ENCODE measurements at places on chromosomes 5 and 9. TPM values are rescaled to one million over a fixed set of nuclear protein-coding genes. Genes with fewer than 3 reads are reported as not detected.
A peak's percentile ranks its signal among the peaks of the same experiment; 100 is the strongest.

DNA sequence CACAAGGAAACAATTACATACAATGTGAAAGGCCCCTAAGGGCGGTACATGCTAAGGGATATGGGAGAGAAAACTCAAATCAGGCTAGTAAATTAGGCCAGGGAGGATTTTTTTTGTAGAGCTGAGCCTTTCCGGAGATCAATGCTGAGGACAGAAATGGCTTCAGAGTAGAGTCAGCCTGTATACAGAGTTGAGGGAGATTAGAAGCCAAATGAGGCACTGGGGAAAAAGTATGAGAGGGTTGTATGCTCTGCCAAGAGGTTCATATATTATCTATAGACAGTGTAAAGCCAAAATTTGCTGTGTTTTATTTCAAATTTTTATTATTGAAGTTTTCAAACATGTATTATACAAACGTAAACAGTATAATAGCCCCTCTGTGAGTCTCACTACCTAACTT lies 103.1 kb downstream of the BNC2 start:
- no peak for DNase-seq
- H3K36me3 ChIP-seq = no peaks in the 10 kb centered on the region
- no peak overlapping the region for H3K4me3 ChIP-seq
- H3K4me1 ChIP-seq = no peaks in the 10 kb centered on the region
- no peaks in the 10 kb centered on the region for H3K27me3 ChIP-seq

DNA sequence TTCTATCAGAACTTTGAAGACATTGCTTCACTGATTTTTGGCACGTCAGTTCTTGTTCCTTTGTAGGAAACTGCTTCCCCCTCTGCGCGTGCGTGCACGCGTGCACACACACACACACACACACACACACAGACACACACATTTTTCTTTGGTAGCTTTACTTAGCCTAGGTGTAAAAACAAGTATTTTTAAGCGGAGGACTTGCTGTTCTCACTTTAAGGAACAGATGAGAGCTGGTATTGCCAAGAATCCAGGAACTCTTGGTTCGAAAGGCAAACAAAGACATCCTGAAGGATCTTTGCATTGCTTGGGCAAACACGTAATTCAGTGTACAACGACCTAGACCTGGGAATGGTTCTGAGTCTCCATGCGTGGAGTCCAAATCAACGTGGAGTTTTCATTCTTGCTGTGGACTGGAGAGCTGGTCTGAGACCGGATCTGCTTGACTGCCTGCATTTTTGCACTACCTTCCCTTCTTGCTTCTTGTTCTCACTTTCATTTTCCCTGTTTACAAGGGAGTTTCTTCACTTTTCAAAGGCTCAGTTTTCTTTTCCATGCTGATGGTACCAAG lies 8.2 kb downstream of the TMEM268 start:
- H3K4me3 ChIP-seq = no peak overlapping the region
- H3K36me3 ChIP-seq = no peaks in the 10 kb centered on the region
- H3K27me3 ChIP-seq = no peaks in the 10 kb centered on the region
- DNase-seq = no peak

Gene HCN1
- not detected for total RNA-seq

DNA sequence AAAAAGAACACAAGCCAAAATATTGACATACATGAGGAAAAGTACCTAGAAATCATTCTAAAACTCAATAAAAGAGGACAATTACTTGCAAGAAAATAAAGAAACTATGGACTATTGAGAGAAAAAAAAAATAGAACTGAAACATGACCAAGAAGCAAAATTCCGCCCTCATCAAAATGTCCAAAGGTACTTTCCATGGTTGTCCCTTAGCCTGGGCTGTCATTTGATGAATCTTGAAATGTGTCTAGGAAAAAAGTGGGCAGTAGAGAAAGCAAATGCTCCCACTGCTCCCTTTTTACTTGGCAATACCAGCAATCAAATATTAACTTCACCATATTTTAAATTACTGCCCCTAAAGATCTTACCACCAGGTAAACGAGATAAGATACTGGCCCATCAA lies 10.8 kb downstream of the NRG2 start:
- H3K27ac ChIP-seq = no peak overlapping the region
- H3K27me3 ChIP-seq = no peaks in the 10 kb centered on the region
- H3K4me1 ChIP-seq = no peaks in the 10 kb centered on the region
- DNase-seq = no peak

- no peak for DNase-seq
- no peaks in the 10 kb centered on the region for H3K36me3 ChIP-seq
- H3K27me3 ChIP-seq = no peaks in the 10 kb centered on the region
- no peaks in the 10 kb centered on the region for H3K4me1 ChIP-seq
Measured at GRCh38 chr5:90504743-90505142, 24.6 kb downstream of the LYSMD3 start.

DNA sequence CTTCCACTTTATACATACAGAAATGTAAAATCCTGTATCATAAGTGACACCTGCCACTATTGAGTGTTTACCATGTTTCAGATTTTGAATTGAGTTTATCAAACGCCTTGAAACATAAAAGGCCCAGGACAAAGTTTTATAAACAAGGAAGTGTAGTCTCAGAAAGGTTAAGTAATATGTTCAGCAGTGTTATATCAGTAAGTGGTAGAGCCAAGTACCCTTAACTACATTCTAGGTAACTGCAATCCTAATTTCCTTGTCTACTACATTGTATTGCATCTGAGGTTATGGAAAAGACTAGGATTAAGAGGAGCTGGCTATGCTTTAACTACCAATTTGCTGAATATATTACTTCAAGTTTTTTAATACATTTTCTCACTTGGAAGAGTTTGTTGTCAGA lies 641.6 kb downstream of the LRRC70 start:
- no peaks in the 10 kb centered on the region for H3K4me1 ChIP-seq
- no peaks in the 10 kb centered on the region for H3K36me3 ChIP-seq
- DNase-seq = no peak
- H3K4me3 ChIP-seq = no peak overlapping the region
- no peak overlapping the region for H3K27ac ChIP-seq

DNA sequence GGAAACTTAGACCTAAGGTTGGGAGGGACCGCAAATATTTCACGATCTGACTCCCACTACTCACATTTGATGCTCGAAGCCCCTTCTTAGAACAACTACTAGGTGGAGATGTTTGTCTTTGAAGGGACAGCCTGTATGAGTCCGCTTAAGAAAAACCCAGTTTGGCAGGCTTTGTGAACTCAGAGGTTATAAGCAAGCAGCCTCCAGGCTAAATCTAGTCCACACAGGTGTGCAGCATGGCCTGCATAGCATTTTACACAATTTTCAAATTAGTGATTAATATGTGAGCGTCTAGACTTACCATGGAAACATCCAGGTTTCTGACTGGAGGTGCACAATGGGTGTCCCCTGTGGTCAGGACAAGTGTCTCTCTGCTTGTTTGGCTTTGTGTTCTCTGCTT lies 127.1 kb downstream of the KIF4B start:
- no peak for DNase-seq
- no peak overlapping the region for H3K27ac ChIP-seq
- H3K36me3 ChIP-seq = no peaks in the 10 kb centered on the region
- H3K4me1 ChIP-seq = no peaks in the 10 kb centered on the region

DNA sequence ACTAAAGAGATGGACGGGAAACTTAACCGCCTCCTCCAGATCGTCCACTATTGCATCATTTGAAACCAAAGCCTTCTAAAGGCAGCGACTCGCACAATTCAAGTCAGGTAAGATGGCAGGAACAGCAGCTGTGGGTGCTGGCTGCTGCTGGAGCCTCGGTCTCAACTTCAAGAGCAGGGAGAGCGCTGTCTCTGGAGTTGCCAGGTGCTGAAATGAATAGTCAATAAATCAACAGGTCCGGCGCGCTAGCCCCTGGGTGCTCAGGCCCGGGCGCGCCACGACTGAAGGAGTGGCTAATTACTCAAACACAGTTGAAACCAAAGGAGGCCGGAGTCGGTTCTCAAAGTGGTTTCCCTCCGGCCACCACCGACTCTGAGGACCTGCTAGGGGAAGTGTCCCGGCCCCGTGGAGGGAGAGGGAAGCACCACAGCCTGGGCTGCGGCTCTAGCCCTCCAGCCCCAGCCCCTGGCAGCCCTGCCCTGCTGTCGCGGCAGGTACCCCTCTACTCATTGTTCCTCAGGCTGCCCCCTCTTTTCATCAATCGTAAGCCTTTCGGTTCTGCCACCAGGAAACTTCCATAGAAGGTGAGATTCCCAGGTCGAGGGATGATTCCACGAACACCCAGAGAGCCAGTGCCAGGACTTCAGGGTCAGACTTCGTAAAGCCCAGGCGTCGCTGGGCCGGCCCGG lies 804 bp downstream of the TTC39B start:
- no peaks in the 10 kb centered on the region for H3K27me3 ChIP-seq
- peak overlapping the region; percentile 86 for H3K27ac ChIP-seq
- peak overlapping the region; percentile 68 for H3K4me3 ChIP-seq
- peaks cover 9% of the 10 kb centered on the region for H3K4me1 ChIP-seq

GRCh38 chr9:96051423-96051822 lies 175.9 kb downstream of the ERCC6L2 start:
- peaks cover 19% of the 10 kb centered on the region for H3K4me1 ChIP-seq
- no peaks in the 10 kb centered on the region for H3K36me3 ChIP-seq
- no peak for DNase-seq
- no peaks in the 10 kb centered on the region for H3K27me3 ChIP-seq
- no peak overlapping the region for H3K4me3 ChIP-seq
- no peak overlapping the region for H3K27ac ChIP-seq

Gene DCTN4
- total RNA-seq = 51.3 TPM

DNA sequence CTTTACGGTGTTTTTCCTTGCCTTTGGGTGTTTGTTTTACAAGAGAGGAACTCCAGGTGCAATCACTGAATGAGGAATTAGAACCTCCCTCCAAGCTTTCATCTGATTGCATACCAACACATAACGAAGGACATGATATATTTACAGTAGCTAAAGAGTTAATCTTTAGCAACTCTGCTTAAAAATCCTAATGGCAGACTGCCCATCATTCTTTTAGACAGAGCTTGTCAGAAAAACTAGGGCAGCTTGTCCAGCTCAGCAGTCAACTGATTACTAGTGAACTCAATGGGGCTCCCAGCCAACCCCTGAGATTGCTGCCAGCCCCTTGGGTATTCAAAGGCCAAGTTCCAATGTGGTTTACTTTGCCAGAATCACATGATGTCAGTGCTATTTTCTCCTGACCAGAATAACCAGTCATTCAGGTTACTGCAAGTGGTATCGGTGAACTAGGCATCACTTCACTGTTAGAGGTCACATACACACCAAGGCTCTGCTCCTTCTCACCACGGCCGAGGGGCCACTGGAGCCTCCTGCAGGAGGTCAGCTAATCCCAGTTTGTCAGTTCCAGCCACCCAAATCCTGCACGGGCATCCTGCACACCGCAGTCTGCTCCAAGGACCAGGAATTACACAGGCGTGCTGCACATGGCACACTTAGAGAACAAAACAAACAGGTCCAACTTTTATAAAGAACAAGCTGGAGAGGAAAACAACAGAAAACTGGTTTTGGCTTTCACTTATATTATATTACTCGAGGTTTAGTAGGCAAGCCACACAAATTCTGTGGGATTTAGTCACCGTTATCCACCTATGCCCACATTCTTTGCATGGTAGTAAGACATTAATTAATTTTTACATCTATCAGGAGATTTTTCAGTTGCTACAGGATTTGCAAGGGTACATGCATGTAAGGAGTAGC lies 62.5 kb downstream of the NFIB start:
- H3K4me1 ChIP-seq = peaks cover 37% of the 10 kb centered on the region
- no peak overlapping the region for H3K4me3 ChIP-seq
- no peaks in the 10 kb centered on the region for H3K27me3 ChIP-seq
- H3K36me3 ChIP-seq = no peaks in the 10 kb centered on the region

GRCh38 chr5:64634997-64635686 lies 55.2 kb upstream of the SHISAL2B start:
- H3K27ac ChIP-seq = no peak overlapping the region
- DNase-seq = no peak
- no peaks in the 10 kb centered on the region for H3K27me3 ChIP-seq
- no peaks in the 10 kb centered on the region for H3K4me1 ChIP-seq
- H3K4me3 ChIP-seq = no peak overlapping the region

Gene CARTPT
- not detected for total RNA-seq

DNA sequence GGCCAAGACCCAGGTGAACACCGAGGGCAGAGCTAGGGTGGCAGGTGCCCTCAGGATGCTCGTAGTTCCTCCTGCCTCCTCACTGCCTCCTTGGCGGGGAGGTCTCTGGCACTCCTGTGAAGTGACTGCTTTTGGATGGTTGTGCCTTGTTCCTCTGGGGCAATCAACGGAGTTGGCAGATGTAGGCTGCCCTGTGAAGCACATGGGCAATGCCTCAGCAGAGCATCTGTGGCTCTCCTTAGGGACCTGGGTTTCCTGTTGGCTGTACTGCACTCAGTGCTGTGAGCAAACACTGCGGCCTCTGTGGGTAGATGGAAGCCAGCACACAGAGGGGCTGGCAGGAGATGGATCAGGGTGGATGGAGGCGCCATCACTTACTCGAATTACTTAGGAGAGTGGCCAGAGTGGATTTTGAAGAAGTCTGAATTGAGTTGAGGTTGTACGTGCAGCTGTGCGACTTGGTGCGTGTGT lies 71.4 kb upstream of the COL5A1 start:
- no peaks in the 10 kb centered on the region for H3K27me3 ChIP-seq
- no peaks in the 10 kb centered on the region for H3K4me1 ChIP-seq
- H3K4me3 ChIP-seq = no peak overlapping the region
- H3K36me3 ChIP-seq = no peaks in the 10 kb centered on the region

GRCh38 chr5:13558408-13558807 lies 386.1 kb downstream of the DNAH5 start:
- no peak overlapping the region for H3K4me3 ChIP-seq
- no peaks in the 10 kb centered on the region for H3K4me1 ChIP-seq
- DNase-seq = no peak
- H3K36me3 ChIP-seq = no peaks in the 10 kb centered on the region

Gene PLCXD3
- 10.6 TPM for total RNA-seq

DNA sequence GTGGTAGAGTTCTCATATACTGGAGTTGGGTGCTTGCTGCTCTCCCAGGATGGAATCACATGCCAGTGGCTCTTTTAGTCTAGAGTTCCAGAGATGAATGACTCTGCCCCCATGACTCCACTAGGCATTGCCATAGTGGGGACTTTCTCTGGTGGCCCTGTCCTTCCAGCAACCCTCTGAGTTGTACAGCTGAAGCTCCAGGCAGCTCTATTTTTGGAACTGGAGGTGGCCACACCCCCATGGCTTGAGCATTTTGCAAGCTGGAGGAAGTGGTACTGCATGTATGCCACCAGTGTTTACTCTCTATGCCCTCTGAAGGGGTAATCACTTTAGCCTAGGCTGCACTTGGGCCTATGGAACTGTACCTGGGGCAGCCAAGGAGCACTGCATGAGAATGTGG lies 112.6 kb downstream of the RANBP17 start:
- no peaks in the 10 kb centered on the region for H3K4me1 ChIP-seq
- no peak overlapping the region for H3K27ac ChIP-seq
- H3K4me3 ChIP-seq = no peak overlapping the region
- no peak for DNase-seq

DNA sequence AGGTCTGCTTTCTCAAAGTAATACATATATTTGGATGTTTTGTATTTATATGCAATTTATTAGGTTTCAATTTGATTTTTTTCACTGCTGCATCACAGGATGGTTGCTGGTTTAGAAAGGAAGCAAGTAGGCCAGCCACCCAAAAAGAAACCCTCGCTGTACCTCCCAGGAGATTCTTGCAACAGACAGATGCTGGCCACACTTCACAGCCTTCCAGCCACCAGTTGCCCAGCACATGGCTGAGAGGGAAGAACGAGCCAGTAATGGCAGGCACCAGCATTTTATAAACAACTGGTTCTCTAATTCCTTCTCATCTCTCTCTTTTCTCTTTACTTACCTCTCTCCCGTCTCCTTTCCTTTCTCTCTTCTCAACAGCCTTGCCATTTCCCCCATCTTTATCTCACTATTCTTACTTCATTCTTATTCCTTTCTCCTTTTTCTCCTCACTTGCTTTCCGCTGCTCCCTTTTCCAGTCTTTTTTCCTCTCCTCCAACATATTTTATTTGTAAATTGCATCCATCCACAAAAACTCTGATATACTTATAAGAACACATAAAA lies 38.9 kb downstream of the EFNA5 start:
- no peaks in the 10 kb centered on the region for H3K27me3 ChIP-seq
- no peaks in the 10 kb centered on the region for H3K36me3 ChIP-seq
- H3K4me3 ChIP-seq = no peak overlapping the region
- DNase-seq = no peak
- H3K27ac ChIP-seq = no peak overlapping the region
